ENCODE measurements at places on chromosomes 1 and 21. TPM values are rescaled to one million over a fixed set of nuclear protein-coding genes. Genes with fewer than 3 reads are reported as not detected.
A peak's percentile ranks its signal among the peaks of the same experiment; 100 is the strongest.

DNA sequence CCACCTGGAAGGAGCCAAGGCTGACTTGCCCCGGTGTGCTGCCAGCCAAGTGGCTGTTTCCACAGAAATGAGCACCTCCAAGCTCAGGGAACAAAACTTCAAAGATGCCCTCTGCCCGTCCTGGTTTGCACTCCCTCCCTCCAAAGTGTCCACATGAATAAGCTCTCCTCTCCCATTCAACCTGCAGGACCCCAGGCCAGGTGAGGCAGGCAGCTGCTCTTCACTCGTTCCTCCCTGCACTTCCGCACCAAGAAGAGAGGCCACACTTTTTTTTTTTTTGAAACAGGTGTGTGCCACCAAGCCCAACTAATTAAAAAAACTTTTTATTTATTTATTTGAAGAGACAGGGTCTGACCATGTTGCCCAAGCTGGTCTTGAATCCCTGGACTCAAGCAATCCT lies 18.5 kb upstream of the CLIC4 start:
- no peak for DNase-seq

- peak; percentile 64 for DNase-seq
Measured at GRCh38 chr1:7422081-7422480, 349.0 kb upstream of the VAMP3 start.

GRCh38 chr1:204350857-204351573 lies 8.7 kb downstream of the PLEKHA6 start:
- DNase-seq = peak; percentile 79

- no peak for DNase-seq
Measured at GRCh38 chr1:80666073-80666472, 1134.7 kb upstream of the ADGRL2 start.

DNA sequence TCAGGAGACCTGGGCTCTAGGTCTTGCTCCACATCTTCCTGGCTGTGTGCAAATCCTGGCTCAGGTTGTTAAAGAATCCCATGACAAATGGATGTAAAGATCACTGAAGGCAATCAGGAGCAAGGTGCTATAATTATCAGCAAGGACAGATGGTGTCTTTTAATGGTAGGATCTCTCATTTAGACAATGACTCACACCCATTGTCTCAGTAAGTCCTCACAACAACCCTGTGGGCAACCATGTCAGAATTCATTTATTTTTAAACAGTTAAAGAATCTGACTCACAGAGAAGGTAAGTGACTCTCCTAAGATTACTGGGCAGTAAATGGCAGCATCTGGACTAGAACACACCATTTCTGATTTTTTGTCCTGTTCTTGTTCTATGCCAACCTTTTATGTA lies 32.8 kb downstream of the RNASEL start:
- DNase-seq = no peak

- no peak for DNase-seq
Measured at GRCh38 chr1:224168859-224169380, 14.1 kb upstream of the DEGS1 start.

GRCh38 chr1:76101548-76101947 lies 27.0 kb downstream of the ST6GALNAC3 start:
- no peak for DNase-seq

DNA sequence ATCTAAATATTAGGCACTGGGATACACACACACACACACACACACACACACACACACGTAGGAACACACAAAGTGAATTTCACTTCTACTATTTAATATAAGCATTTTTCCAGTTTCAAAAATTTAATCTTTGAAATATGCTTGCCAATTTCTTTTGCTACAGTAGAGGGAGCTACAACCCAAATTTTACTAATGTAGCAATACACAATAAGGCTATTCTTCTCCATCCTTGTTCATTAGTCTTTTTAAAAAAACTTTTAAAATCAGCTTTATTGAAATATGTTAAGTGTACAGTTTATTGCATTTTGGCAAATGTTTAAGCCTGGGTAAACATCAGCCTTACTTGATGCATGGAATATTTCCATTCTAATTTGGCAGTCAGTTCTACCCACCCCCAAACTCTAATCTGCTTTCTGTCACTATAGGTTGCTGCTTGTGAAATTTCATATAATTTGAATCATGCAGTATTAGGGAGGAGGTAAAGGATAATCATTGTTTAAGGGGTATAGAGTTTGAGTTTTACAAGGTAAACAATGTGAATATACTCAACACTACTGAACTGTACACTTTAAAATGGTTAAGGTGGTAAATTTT lies 93.0 kb upstream of the TENT5C start:
- DNase-seq = no peak

- no peak for DNase-seq
Measured at GRCh38 chr1:159088050-159088449, 11.5 kb upstream of the AIM2 start.

DNA sequence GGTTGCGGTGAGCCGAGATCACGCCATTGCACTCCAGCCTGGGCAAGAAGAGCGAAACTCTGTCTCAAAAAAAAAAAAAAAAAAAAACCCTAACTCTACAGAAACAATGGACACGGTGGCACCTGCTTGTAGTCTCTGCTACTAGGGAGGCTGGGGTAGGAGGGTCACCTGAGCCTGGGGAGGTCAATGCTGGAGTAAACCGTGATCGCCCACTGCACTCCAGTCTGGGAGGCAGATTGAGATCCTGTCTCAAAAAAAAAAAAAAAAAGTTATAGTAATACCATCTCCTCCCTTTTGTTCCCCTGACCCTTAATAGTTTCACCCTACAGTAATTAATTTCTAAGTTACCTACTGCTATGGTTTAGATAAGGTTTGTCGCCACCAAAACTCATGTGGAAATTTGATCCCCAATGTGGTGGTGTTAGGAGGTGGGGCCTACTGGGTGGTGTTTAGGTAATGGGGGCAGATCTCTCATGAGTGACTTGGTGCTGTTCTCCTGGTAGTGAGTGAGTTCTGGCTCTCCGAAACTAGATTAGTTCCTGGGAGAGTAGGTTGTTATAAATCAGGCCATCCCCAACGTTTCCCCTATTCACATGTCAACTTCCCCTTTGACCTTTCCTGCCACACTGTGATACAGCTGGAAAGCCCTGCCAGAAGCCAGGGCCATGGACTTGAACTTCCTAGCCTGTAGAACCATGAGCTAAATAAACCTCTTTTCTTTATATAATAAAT lies 9.8 kb downstream of the FBXO42 start:
- DNase-seq = no peak

- DNase-seq = no peak
Measured at GRCh38 chr1:161915051-161915503, 108.6 kb downstream of the OLFML2B start.

DNA sequence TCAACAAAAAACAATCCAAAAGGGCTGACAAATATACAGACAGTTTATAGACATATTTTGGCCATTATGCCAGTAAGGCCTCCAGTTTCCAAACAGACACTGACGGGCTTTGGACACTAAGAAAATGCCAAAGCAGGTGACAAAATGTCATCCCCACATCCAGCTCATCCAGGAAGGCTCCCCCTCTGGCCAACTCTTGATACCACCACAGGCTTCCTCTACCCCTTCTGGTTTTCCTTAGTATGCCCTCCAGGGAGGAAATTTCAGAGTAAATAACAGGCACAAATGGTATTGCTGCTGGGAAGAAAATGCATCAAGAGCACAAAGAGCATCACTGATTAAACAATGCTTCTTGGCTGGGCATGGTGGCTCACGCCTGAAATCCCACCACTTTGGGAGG lies 225.3 kb downstream of the VAV3 start:
- DNase-seq = no peak

GRCh38 chr21:25107708-25108107 lies 499.6 kb downstream of the MRPL39 start:
- DNase-seq = no peak

GRCh38 chr21:31830701-31831100 lies 42.1 kb upstream of the HUNK start:
- no peak for DNase-seq

DNA sequence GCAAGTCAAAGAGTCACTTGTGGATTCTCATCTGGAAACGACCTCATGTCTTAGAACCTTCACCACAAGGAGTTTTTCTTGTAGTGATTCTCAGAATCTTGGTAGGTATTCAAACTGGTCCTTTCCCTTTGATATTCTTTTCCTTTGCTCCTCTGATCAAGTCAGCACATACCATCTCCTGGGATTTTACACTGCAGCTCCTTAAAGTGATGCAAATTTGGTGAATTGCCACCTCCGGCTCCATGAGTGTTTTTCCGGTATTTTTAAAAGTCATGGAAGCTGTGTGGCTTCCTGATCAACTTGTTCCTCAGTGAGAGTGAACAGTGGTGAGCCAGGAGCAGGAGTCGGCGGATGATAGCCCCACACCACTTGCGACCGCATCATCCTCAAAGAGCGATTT lies 182.1 kb upstream of the DAB1 start:
- no peak for DNase-seq

DNA sequence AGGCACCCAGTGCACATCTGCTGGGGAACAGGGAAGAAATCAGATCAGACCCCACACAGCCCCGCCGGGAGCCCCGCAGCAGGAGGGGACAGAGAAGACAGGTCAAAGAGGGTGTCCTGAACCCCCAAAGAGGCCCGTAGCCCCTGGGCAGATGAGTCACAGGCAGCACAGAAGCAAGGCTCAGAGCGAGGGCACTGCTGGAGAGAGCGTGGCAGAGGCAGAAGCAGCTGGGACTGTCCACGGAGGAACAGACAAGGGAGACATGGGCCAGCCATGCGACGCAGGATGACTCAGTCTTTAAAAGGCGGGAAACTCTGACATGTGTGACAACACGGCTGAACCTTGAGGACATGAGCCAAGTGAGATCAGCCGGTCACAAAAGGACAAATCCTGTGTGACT lies 14.5 kb upstream of the PRDM16 start:
- DNase-seq = peak; percentile 52

- DNase-seq = peak; percentile 88
Measured at GRCh38 chr1:23799570-23800399, 769 bp downstream of the GALE start.

DNA sequence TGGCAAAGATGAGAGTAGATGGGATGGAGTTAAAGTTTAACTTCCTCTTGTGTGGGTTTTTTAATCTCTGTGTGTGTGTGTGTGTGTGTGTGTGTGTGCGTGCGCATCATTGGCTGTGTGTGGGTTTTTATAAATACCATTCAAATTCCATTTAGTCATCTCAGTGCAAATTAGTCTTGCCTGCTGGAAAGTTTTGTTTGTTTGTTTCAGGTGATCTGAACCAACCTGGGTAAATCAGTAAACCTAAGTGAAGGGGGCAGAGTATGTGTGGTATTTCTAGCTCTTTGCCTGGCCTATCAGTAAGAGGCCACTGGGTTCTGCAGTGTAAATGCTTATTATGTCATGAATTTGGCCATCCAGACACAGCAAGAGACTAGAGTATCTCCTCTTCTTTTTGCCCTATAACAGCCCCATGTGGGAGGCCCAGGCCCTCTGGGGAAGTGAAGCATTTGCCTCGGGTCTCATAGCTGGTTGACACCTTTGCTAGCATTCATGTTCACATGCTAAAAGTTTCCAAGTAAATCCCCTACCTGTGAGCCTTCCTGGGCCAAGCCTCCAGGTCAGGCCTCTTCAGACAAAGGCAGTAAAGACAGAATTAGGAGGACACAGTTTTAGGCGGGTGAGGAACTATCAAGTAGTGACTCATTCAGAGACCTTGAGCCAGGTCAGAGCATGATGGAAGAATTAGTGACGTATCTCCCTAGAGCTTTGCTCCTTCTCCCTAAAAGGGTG lies 14.7 kb downstream of the INTS3 start:
- peak; percentile 64 for DNase-seq

DNA sequence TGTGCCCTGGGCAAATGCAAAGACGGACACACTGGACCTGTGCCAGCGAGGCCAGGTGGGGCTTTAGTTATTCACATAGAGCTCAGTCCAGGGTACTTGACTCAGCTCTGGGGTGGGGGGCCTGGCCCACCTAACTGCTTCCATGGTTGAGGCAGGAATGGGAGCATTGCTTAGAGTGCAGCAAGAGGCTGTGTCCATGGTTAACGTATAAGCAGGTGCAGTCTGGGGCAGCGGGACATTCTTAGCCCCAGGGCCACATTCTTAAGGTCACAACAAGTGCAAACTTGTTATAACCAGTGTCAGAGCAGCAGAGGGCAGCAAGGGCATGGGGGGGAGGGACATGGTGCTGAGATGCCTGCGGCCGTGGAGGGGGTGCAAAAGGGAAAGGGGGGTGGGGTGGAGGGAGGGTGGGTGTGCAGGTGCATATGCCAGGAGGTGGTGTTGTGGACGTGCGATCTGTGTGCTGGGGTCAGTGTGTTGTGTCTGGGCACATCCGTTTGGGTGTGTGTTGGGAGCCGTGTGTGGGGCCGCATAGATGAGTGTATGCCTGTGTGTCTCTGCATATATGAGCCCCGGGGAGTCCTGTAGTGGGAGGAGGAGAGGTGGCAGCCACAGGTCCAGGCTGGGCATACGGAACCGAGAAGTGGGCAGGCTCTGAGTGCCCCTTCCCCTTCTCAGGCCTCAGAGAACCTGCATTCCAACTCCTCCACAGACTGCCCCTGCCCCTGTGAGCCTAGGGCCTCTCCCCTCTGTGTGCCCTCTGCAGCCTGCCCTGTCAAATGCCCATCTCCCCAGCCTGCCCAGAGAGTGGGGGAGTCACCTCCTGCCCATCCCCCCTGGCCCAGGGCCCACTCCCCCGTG lies 8.4 kb downstream of the KCNJ10 start:
- no peak for DNase-seq

- DNase-seq = no peak
Measured at GRCh38 chr1:50812346-50812745, 147.7 kb downstream of the FAF1 start.

GRCh38 chr1:8472668-8473067 lies 154.8 kb downstream of the SLC45A1 start:
- no peak for DNase-seq

- no peak for DNase-seq
Measured at GRCh38 chr1:100750005-100750885, 30.7 kb downstream of the VCAM1 start.

GRCh38 chr21:33947451-33948095 lies 32.0 kb upstream of the ATP5PO start:
- DNase-seq = no peak

- DNase-seq = no peak
Measured at GRCh38 chr1:40404670-40405462, 31.3 kb downstream of the SMAP2 start.

GRCh38 chr1:220887202-220887519 lies 7.9 kb downstream of the HLX start:
- DNase-seq = no peak

GRCh38 chr1:34441259-34442069 lies 264.8 kb downstream of the C1orf94 start:
- DNase-seq = no peak

- no peak for DNase-seq
Measured at GRCh38 chr1:241163363-241163762, 193.6 kb downstream of the RGS7 start.

GRCh38 chr1:23567996-23568607 lies 8.8 kb upstream of the ID3 start:
- DNase-seq = no peak

SPATA21 gene
- 0.13 TPM for polyA plus RNA-seq

LDLRAP1 gene
- polyA plus RNA-seq = 21.7 TPM

MTOR gene
- 12.5 TPM for polyA plus RNA-seq

SPRR2F gene
- polyA plus RNA-seq = not detected

PALMD gene
- 4.6 TPM for polyA plus RNA-seq

MANEAL gene
- polyA plus RNA-seq = 1.4 TPM

CELA2B gene
- polyA plus RNA-seq = 0.14 TPM

HFM1 gene
- 0.39 TPM for polyA plus RNA-seq

B3GALT2 gene
- 0.11 TPM for polyA plus RNA-seq

NTRK1 gene
- polyA plus RNA-seq = 0.22 TPM

LAPTM5 gene
- 419 TPM for polyA plus RNA-seq

SAMD13 gene
- polyA plus RNA-seq = 2.0 TPM

LDLRAD1 gene
- polyA plus RNA-seq = not detected

GJA8 gene
- not detected for polyA plus RNA-seq
